ENCODE measurements at places on chromosomes 16 and 17. TPM values are rescaled to one million over a fixed set of nuclear protein-coding genes. Genes with fewer than 3 reads are reported as not detected.

- peak; percentile 69 for DNase-seq
- peak overlapping the region; percentile 86 for H3K27ac ChIP-seq
- H3K36me3 ChIP-seq: no peaks in the 10 kb centered on the region
- H3K4me1 ChIP-seq: peaks cover 45% of the 10 kb centered on the region
- no peaks in the 10 kb centered on the region for H3K27me3 ChIP-seq
Measured at GRCh38 chr16:89482817-89483205, 7.5 kb downstream of the ANKRD11 start.

GRCh38 chr17:49924116-49924515 lies 44.9 kb upstream of the DLX4 start:
- no peaks in the 10 kb centered on the region for H3K27me3 ChIP-seq
- H3K27ac ChIP-seq: no peak overlapping the region
- no peaks in the 10 kb centered on the region for H3K36me3 ChIP-seq
- H3K4me1 ChIP-seq: no peaks in the 10 kb centered on the region

- no peaks in the 10 kb centered on the region for H3K4me1 ChIP-seq
- H3K36me3 ChIP-seq: no peaks in the 10 kb centered on the region
- H3K4me3 ChIP-seq: no peak overlapping the region
- no peak for DNase-seq
Measured at GRCh38 chr17:1174263-1174880, 5.4 kb downstream of the ABR start.

Gene TMEM11
- 44.8 TPM for total RNA-seq

DNA sequence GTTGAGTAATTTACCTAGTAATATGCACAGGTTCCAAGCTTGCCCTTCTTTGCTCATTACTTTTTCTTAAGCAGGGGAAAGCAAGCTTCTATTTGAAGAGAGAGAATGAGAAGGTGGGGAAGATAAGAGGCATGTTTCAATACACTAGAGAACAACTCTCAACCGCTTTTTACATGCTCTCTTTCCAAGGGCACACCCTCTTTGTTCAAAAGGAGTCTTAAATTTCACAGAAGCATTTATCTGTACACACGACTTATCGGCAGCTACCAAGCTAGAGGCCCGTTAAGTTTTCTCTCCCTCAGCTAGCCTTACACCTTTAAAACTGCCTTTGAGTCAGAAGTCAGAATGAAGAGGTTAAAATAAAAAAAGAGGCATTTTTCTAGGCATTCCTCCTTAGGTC lies 79.6 kb downstream of the STH start:
- H3K4me1 ChIP-seq: no peaks in the 10 kb centered on the region
- H3K4me3 ChIP-seq: no peak overlapping the region
- H3K36me3 ChIP-seq: no peaks in the 10 kb centered on the region
- DNase-seq: no peak

All from colonic mucosa (tissue), 4 donors.